ENCODE measurements at places on chromosomes 7 and 10. TPM values are rescaled to one million over a fixed set of nuclear protein-coding genes. Genes with fewer than 3 reads are reported as not detected.

The COL17A1 gene
- total RNA-seq, result not detected

The DNAAF5 gene
- 26.0 TPM for total RNA-seq

DNA sequence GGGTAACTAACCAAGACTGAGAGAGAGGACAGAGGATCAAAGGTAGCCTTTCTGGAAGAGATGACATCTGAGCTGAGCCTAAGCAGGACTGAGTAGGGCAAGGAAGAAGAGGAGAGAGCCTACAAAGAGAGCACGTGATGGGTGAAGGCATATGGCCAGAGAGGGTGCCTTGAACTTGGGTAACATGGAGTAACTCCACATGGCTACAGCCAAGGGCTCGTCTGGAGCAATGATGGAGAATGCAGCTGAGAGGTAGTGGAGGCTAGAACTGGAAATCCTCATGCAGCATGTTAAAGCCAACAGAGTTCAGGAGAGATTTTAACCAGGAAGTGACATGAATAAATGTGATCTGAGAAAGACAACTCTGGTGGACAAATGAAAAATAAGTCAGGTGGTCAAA is 77.8 kb downstream of the LRRC17 start:
- no peak for DNase-seq

DNA sequence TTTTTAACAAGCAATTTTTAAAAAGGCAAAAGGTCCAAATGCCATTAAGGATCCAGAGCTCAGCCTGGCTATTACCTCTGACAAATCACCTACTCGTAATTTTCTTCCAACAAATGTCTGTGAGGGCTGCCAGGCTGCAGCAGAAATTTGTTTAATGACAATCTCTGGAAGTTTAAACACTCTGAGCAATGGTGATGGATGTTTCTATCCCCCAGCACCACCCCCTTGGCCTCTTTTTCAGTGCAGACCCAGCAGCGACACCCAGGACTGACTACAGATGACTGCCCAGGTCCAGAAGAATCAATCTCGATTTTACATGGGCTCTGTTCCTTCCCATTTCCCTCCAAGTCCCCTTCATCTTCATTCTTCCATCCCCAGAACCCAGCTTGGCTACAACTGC is 201.4 kb upstream of the AOAH start:
- DNase-seq, result no peak

GRCh38 chr7:39911167-39911566 is 38.9 kb upstream of the CDK13 start:
- DNase-seq, result no peak

DNA sequence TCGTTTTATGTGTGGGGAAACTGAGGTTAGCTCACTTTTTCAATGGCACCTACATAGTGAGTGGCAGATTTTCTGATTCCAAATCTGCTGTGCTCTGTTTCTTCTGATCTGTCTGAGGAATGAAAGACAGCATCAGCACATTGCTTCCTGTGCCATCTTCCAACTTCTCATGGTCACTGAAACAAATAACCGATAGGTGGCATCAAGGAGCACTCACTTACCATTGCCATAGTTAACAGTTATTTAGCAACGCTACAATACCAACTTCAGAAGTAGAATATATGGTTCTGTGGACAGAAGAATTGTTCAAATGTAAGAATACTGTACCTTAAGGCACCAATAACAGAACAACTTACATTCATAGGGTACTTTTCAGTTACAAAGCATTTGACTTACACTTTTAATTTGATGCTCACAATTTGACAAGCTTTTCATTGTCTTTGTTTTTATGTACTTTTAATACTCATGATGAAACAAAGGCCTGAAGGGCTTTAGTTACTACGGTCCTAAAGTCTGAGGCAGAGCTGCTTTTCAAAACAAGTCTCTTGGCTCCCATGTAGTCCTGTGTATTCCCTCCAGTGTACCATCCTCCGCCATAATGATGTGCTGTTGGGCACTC is 228.9 kb upstream of the TCF7L2 start:
- peak; percentile 69 for DNase-seq

DNA sequence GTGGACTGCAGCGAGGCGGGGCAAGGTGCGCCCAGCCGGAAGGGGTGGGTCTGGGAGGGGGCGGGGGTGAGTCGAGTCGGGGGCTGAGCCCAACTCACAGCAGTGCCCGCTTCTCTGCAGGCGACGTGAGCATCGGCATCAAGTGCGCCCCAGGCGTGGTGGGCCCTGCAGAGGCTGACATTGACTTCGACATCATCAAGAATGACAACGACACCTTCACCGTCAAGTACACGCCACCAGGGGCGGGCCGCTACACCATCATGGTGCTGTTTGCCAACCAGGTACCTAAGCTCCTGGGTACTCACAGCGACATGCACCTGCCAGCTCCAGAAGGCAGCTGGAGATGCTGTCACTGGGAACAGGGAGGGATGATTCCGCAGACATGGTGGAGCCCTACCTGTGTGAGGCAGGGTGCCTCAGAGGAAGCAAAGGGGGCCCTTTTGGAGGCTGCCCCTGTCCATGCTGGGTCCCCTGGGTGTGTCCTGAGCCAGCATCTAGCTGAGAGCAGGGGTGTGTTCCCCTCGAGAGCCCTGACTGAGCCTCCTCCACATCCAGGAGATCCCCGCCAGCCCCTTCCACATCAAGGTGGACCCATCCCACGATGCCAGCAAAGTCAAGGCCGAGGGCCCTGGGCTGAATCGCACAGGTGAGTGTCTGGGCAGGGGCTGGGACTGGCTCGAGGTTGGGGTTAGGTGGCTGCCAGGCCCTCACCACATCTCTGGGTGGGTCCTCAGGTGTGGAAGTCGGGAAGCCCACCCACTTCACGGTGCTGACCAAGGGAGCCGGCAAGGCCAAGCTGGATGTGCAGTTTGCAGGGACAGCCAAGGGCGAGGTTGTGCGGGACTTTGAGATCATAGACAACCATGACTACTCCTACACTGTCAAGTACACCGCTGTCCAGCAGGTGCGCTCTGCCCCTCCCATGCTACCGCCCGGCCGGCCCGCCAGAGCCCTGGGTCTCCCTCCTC is 12.8 kb downstream of the FLNC start:
- no peak for DNase-seq

- no peak for DNase-seq
Measured at GRCh38 chr10:10985361-10985760, 32.3 kb upstream of the CELF2 start.
